ENCODE measurements at places on chromosomes 5 and 9.

GRCh38 chr9:113636165-113636564, 172.6 kb downstream of the RGS3 start:
- no peak for DNase-seq

DNA sequence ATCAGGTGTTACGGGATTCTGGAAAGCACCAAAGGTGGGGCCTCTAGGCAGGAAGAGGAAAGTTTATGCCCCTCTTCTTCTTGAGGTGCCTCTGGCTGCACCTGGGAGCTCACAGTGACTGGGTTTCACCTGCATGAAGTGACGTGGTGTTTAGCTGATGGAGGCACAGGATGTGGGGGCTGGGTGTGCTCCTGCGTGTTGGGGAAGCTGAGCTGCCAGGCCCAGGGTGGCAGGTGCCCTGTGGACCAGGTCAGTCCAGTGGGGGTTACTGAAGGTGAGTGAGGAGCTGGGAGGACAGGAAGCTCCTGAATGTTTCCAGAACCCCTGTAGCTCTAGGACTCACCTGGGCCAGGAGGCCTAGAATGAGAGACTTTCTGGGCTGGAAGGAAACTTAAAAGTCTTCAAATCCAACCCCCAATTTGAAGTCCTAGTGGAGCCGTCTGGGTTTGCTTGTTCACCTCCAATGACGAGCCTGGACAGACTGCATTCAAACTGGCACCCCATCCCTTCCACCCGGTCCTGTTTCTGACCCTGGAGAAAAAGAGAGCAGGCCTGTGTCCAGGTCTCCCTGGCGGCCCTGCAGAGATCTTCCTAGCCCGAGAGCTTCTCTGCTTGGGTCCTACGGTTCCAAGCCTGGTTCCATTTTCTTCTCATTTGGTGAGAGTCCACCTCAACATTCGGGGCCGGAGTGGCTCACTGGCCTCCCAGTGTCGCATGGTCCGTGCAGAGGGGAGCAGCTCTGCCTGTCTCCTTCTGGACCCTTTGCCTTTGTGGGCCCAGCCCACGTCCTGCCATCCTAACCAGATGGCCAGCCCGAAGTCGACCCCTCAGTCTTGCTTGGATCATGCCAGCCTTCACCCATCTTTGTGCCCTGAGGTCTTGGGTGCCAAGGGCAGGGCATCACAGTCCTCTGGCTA, 22.3 kb downstream of the TRAF1 start:
- no peak for DNase-seq

GRCh38 chr5:40555886-40556285, 123.8 kb upstream of the PTGER4 start:
- DNase-seq, result no peak

DNA sequence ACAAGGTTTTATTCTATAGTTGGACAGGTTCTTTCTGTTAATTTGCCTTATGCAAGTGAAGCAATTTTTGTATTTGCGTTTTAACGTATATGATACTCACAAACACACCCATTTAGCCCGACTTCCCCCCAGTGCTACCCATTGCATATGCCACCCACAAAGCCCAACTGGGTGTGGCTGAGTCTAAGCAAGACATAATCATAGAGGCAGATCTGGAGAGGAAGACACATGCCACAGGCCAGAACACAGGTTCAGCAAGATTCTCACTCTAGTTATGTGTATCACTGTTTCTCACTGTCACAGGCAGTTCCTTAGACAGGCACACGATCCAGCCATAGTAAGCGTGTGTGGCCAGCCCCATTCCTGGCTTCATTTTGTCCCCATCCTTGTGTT, 29.0 kb upstream of the PUM3 start:
- DNase-seq, result no peak

- no peak for DNase-seq
These were observed 896 bp downstream of the CMBL start for GRCh38 chr5:10306806-10307205.

DNA sequence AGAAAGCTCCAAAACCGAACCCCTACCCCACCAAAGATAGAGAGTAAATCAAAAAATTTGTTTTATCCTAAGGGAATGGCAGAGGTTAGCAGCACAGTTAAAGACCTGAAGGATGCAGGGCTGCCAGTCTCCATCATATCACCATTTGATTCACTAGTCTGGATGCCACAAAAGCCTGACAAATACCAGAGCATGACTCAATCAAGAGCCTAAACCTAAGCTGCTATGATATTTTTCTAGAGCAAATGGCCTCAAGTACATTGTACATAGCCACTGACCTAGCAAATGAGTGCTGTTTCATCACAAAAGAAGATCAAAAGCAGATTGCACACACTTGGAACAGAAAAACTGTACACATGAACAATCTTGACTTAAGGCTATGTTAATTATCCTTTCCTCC, 48.0 kb downstream of the DPYSL3 start:
- DNase-seq, result no peak

DNA sequence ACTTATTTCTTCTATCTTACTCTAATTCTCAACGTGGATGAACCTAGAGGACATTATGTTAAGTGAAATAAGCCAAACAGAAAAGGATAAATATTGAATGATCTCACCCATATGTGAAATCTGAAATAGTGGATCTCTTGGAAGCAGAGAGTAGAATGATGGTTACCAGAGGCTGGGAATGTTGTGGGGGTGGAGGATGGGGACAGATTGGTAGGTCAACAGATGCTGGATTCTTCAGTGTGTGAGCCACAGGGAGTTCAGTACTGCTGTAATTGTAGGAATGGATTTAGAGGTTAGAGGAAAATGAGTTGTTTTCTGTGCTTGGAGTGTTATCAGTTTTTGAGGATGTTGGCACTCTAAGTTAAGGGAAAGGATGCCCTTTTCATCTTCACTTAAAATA, 190.6 kb downstream of the FBXL7 start:
- DNase-seq, result no peak

DNA sequence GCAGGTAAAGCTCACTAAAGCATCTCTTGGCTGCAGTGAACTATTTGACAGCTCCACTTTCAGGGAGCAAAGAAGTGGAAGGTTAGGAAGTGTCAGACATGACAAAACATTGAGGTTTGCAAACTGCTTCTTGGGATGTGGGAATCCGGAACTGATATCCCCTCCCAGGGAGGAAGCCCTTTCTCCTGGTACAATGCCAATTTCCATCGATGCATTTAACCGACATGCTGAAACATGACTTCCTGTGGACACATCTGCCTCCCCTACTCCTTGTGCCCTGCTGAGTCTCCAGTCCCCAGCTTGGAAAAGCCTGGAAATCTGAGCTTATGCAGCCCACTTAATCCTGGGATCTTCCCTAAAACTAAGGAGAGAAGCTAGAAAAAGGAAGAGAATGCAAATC, 323.1 kb upstream of the DAP start:
- no peak for DNase-seq

- no peak for DNase-seq
These were observed 10.0 kb downstream of the CRB2 start for GRCh38 chr9:123365881-123366528.

DNA sequence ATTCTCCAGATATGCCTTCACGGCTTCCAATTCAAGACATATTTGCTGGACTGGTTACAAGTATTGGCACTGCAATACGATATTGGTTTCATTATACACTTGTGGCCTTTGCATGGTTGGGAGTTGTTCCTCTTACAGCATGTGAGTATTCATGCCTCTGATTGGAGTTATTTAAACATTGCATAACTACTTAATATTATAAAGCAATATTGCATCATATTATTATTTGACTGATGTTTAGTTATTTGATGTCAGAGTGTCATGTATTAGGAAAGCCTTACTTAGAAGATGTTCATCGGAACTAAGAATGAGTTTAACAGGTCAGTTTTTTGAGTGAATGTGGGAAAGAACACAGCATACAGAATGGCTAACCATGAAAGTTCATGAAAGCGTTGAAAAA, 28.3 kb downstream of the MARCHF6 start:
- DNase-seq, result no peak

DNA sequence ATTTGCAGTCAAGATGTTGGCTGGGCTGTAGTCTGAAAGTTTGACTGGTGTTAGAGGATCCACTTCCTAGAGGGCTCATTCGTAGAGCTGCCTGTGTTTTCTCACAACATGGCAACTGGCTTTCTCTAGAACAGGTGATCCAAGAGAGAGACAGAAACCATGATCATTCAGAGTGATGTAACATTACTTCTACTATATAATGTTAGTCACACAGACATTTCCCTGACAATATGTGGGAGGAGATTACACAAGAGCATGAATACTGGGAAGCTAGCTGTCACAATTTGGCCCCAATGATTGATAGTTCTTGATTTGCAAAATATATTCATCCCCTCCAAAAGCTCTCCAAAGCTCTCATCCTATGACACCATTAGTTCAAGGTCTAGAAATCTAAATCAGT, 10.9 kb upstream of the TMEM161B start:
- DNase-seq, result no peak

- DNase-seq, result no peak
These were observed 183.5 kb upstream of the EDIL3 start for GRCh38 chr5:84568171-84568570.

- DNase-seq, result no peak
These were observed 207.7 kb downstream of the SREK1 start for GRCh38 chr5:66351813-66352212.

DNA sequence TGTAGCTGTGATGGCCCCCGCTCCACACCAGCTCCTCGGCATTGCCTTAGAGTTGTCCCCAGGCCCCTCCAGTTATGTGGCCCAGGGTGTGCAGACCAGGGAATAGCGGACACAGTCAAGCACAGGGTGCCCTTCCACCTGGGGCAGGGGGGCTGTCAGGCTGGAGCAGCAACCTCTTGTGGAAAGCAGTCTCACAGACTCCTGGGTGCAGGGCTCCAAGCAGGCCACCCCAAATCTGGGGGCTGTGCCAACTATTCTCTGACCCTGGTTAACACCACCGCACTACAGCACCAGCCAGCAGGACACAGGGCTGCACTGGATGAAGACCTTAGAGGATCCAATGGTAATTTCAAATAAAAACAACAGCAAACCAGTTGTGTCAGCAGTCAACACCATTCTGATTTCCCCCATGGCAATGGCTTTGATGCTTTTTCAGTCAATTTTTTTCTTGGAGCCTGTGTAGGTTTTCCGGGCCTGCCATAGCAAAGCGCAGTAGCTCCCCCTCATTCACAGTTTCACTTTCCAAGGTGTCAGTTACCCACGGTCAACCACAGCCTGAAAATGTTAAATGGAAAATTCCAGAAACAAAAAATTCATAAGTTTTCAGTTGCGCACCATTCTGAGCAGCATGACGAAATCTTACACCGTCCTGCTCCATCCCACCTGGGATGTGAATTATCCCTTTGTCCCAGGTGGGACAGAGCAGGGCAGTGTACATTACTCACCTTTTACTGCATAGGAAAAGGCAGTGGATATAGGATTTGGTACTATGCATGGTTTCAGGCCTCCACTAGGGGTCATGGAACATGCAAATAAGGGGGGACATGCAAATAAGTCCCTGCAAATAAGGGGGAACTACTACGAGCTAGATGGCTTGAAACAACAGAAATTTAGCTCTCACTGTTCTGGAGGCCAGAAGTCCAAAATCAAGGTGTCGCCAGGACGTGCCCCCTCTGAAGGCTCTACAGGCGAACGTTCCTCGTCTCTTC, 49.0 kb downstream of the C5orf15 start:
- DNase-seq, result no peak

DNA sequence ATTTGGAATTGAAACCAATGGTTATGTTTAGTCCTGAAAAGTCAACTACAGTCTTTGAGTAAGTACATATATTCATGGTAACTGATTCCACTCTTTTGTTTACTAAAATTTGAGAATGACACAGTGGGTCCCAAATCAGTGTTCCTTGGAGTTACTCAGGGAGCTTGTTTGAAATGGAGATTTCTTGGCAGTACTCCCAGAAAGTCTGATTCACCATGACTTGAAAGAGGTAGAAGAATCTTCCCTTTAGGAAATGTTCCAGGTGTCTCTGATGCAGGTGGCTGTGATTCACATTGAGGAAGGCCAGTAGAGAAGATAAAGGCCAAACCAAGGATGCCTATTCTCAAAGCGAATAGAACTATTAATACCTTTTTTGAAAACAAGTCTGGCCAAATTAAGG, 1078.3 kb downstream of the CDH12 start:
- DNase-seq, result no peak

DNA sequence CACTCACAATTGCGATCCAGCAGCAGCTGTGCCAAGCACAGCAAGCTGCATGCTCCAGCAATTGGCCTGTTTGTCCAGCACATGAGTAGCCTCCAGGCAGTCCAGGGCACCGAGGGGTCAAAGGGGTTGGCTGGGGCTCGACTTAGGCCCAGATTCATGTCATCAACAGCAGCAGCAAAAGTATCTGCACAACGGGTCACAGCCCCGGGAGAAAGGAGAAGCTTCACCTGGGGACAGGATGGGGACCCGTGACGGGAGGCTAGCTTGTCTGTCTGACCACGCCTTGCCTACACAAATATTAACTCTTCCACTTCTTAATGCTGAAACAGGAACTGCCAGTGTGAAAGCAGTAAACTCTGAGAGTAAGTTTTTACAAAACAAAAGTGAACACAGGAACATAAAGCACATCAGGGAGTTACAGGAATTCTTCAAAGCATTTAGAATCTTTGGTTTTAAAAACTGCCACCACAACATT, 191.2 kb downstream of the PIK3R1 start:
- no peak for DNase-seq

GRCh38 chr5:169374761-169375160, 73.8 kb upstream of the SLIT3 start:
- DNase-seq, result no peak

GRCh38 chr5:13930541-13931171, 13.8 kb downstream of the DNAH5 start:
- no peak for DNase-seq

DNA sequence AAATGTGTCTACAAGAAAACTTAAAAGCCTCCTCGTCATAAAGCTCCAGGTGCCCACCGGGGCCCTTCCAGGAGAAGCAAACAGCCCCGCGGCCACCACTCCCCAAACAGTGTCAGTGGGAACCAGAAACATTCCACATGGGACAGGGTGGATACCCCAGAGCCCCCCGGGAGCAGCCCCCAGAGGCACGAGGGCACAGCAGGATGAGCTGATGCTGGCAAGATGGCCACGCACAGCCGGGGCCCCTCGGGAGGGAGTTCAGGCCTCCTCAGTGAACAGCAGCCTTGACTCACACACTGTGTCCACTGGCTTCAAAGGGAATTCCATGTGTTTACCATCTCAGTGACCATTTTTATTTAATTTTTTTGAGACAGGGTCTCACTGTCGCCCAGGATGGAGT, 10.5 kb downstream of the EXD3 start:
- no peak for DNase-seq

DNA sequence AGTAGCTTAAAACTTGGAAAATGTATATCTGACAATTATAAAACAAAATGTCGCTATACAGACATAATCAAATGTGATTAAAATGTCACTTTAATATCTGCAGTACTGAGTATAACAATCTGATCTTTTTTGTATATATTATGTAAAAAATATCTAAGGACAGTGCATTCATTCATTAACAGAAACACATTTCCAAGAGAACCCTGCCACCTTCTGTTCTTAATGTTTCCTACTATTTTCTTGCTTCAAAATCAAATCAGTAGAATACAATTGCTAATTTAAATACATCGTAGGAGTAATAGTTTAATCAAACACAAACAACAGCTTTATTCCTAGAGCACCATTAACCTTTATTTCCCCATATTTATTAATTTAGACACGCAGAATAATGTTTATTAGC, 142.6 kb upstream of the ST8SIA4 start:
- no peak for DNase-seq

Data from smooth muscle cell of the brain vasculature (primary cell).